ENCODE measurements at places on chromosomes 7 and 10. TPM values are rescaled to one million over a fixed set of nuclear protein-coding genes. Genes with fewer than 3 reads are reported as not detected.

DNA sequence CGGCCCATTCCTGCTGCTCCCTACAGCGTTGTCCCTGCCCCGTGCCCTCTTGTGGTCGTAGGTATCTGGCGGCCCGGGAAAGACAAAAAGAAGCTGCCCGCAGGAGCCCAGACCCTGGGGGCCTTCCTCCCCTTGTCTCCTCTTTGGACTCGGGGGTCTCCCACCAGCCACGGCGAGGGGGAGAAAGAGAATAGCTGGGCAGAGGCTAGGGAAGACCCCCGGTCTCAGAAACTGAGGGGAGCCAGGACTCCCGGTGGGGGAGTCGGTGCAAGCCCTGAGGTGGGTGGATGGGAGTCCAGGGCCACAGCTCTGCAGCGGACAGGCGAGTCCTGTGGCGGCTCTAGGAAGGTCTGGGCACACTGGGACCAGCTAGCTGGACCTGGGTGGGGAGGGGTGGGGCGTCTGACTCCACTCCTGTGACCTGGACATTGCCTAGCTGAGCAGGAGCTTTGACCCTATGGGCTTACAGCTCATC, 1.3 kb upstream of the SH2D4B start:
- DNase-seq = no peak
- H3K27me3 ChIP-seq = no peaks in the 10 kb centered on the region
- H3K4me1 ChIP-seq = no peaks in the 10 kb centered on the region
- H3K36me3 ChIP-seq = no peaks in the 10 kb centered on the region
- peak overlapping the region; percentile 42 for H3K4me3 ChIP-seq

GRCh38 chr7:7996568-7996967, 28.0 kb downstream of the GLCCI1 start:
- H3K27ac ChIP-seq = no peak overlapping the region
- H3K36me3 ChIP-seq = peaks cover 3% of the 10 kb centered on the region
- DNase-seq = no peak
- H3K4me3 ChIP-seq = no peak overlapping the region

LRRD1 gene
- not detected for total RNA-seq

DNA sequence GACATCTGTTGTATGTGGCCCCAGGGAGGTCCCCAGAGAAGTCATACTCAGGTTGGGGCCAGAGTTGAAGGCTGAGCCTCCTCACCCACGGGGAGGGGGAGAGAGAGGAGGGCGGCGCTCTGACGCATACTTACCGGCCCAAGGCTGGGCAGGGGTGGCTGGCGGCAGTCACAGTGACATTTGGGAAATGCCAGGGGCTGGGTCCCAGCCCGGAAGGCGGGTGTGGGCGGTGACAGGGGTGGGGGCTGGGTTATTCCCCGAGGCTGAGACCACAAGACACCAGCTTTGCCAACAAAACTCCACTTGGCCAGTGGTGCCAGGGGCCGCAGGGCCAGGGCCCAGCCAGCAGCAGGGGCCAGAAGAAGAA, 41.1 kb downstream of the RASGEF1A start:
- peaks cover 17% of the 10 kb centered on the region for H3K27me3 ChIP-seq
- peaks cover 3% of the 10 kb centered on the region for H3K36me3 ChIP-seq
- no peak overlapping the region for H3K4me3 ChIP-seq
- peak; percentile 35 for DNase-seq

LBX1 gene
- total RNA-seq = not detected

DNA sequence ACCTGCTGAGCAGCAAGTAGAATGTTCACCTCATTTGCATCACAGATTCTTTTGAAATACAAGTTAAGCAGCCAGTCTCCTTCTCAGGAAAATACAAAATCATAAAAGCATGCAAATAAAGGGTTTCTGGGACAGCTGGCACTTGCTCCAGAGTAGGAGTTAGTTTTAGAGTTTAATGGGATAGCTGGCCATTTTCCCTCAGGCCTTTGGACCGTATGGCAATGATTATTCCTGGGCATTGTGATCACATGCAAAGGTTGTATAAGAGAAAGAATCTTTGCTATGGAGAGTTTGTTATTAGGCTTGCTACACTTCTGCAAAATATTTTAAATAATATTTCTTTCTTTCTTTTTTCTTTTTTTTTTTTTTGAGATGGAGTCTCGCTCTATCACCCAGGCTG, 240.8 kb downstream of the CDK14 start:
- no peaks in the 10 kb centered on the region for H3K27me3 ChIP-seq
- H3K4me1 ChIP-seq = no peaks in the 10 kb centered on the region
- no peak for DNase-seq

SAP25 gene
- total RNA-seq = 5.8 TPM

WDFY4 gene
- not detected for total RNA-seq

KLF14 gene
- not detected for total RNA-seq

GRCh38 chr10:100470367-100470766, 7.6 kb downstream of the WNT8B start:
- no peak overlapping the region for H3K4me3 ChIP-seq
- H3K36me3 ChIP-seq = no peaks in the 10 kb centered on the region
- DNase-seq = no peak
- H3K27me3 ChIP-seq = no peaks in the 10 kb centered on the region
- no peak overlapping the region for H3K27ac ChIP-seq

DNA sequence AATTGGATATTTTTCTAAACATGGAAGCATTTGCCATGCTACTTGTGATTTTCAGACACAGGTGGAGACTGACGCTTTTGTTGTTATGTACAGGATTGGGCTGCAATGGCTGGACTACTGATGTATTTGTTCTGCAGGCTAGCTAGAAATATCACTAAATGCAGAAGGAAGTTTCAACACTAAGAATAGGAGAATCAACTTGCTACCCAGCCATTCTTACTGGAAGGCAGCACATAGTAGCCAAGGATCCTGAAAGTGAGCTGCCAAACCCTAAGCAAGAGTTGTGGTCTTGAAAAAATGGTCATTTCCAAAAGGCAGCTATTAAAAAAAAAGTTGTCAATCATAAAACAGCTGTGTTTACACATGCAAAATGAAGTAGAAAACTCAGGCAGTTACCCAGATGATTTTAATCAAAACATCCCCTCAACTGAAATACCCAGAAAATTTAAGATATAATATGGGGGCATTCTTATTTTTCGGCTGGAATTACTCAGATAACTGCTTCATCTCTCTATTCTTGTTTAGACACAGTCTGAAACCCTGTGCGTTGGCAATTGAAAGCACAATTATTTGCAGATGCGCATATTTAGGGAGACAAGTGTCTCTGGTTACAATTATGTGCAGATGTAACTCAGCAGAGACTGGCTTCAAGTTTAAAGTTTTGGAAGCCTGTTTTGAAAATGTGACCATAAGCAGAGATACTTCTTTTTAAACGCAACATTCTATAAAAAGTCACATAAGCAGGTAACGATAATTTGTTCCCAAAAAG, 31.2 kb downstream of the GFRA1 start:
- no peak overlapping the region for H3K4me3 ChIP-seq
- no peak for DNase-seq
- peaks cover 7% of the 10 kb centered on the region for H3K4me1 ChIP-seq
- no peaks in the 10 kb centered on the region for H3K27me3 ChIP-seq
- no peak overlapping the region for H3K27ac ChIP-seq

DNA sequence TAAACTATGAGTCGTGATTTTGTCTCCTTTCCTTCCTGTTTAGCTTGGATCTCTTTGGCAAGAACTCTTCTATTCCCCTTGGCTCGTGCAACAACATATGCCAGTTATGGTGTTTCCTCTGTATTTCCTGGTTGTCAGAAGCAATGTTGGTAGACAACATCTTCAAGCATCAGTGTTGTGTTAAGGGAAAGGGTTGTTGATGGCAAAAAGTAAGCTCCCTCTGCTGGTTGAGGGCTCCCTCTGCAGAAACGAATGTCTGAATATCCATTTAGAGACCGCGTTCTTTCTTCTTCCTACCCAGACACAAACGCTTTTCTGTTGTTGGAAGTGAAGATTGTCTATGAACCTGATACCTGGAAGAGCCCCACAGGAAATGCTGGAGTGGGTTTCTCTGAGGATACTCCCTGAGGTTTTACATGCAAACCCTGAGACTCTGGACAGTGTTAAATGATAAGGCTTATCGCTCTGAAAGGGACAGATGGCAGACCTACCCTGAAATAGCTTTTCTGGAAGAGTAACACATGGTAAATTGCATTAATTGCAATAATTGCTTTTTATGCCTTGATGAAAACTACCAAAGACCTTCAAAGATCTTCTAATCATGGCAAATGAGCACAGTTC, 23.5 kb upstream of the C1QL3 start:
- no peaks in the 10 kb centered on the region for H3K27me3 ChIP-seq
- H3K4me3 ChIP-seq = no peak overlapping the region
- no peaks in the 10 kb centered on the region for H3K36me3 ChIP-seq
- DNase-seq = no peak

- no peaks in the 10 kb centered on the region for H3K36me3 ChIP-seq
- peak; percentile 67 for DNase-seq
- H3K27ac ChIP-seq = no peak within 1 kb of the TSS
- H3K4me1 ChIP-seq = peaks cover 5% of the 10 kb centered on the region
Measured at GRCh38 chr10:111076682-111077478, at the start of gene ADRA2A. ADRA2A (plus strand) TSS chr10:111077029; CDS start chr10:111077997, 968 bp downstream.
